ENCODE measurements at places on chromosomes 1 and 21.

- no peak for DNase-seq
These were observed 49.8 kb downstream of the SLC35D1 start for GRCh38 chr1:67004176-67004575.

- DNase-seq, result no peak
These were observed 19.9 kb upstream of the SAMD11 start for GRCh38 chr1:903721-904271.

DNA sequence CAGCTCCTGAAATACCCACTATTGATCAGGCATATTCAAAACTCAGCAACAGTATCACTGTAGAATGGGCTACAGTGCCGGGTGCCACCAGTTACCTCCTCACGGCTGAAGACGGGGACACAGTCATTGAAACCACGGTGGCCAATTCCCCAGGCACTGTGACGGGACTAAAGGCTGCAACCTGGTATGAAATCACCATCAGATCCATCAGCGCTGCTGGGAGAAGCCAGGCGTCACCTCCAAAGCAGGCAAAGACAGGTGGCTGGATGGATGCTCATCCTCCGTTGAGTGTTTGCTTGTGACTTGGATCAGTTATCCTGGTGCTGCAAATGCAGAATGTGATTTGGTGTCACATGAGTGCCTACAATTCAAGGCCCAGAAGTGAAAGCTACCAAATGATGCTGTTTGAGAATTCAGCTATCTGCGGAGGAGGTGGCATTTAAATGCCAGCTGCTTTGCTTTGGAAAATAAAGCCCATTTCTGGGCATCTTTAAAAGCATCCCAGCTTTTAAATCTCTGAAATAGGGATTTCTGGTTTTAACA is 5.1 kb downstream of the FNDC7 start:
- DNase-seq, result no peak

DNA sequence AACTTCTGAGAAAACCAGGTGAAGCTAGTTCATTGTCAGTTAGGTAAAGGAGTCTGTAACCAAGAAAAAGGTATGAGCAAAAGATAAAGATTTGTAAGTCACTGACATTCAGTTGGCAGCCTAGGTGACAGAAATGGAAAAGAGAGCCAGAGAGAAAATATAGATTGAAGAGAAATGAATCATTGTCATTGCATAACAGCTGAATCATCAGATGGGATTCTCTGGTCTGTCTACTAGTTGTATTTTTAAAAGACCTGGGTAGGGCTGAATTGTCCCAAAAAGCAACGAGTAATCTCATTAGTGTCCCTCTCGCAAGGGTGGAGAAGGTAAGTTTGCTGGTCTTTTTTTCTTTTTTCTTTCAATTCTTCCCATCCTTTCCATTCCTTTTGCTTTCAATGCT is 36.6 kb downstream of the PTGS2 start:
- DNase-seq, result no peak

- DNase-seq, result no peak
These were observed 101.1 kb upstream of the JUN start for GRCh38 chr1:58884706-58885661.

GRCh38 chr21:45788198-45788597 is 144.7 kb downstream of the PCBP3 start:
- DNase-seq, result no peak

DNA sequence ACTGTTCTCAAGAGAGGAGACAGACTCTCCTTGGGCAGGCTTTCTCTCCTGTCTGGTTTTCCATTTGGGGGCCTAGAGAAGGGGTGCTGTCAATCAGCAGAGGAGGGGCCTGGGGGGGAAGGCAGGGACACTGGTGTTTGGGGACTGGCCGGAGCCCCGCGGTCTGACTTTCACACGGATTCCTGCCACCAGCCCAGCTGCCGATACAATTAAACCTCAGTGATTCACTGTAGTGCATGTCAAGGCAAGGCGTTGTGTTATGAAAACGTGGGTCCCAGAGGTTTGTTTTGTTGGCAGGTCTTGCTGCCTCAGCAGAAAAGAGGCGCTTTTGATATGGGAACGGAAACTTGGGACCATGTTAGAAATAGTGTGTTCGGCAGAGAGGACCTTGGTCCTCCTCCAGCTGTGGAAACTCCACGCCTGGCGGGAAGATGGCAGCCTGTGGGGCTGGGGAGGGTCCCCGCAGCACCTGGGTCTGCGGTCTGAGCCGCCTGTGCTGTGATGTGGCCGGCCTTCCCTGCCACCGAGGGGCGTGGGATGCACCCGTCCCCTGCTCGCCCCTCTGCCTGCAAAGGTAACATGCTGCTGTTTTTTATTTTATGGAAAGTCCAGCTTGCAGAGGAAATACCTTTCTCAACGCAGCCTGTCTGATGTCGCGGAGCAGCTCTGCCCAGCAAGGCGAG is 47.6 kb downstream of the SPSB1 start:
- no peak for DNase-seq

GRCh38 chr1:214833178-214833756 is 230.3 kb downstream of the CENPF start:
- DNase-seq, result no peak

- no peak for DNase-seq
These were observed 136.8 kb downstream of the PRDM16 start for GRCh38 chr1:3205815-3206214.

DNA sequence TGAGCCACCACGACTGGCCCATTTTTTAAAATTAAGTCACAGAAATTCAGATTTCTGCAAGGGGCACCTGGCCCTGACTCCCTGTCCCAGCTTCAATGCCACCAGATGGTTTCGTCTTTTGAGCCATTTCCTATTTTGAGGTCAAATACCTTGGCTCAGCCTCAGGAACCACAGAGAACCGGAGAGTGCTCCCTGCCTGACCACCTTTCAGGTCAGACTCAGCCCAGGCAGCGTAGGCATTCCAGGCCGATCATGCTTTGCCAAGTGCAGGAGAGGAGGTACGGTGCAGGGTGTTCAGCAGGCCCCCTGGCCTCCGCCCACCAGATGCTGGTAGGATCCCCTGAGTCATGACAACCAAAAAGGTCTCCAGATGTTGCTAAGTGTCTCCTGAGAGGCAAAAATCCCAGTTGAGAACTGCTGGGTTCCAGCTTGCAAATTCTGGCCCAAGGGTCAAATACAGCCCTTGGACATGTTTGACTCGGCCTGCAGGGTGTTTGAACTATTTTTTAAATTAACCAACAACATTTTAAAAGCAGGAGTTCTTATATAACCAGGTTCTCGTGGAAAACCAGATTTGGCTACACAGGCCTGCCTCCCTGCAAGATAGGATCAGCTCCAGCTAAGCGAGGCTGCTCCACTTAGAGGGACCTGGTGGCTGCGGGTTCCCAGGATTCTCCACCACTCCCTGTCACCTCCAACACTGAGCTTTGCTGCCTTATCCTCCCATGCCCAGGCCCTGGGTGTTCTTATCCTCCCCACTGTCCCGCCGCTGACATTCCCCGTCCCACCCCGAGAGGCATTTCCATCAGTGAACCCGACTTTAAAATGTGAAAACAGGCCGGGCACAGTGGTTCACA is 61.9 kb upstream of the TARDBP start:
- no peak for DNase-seq

DNA sequence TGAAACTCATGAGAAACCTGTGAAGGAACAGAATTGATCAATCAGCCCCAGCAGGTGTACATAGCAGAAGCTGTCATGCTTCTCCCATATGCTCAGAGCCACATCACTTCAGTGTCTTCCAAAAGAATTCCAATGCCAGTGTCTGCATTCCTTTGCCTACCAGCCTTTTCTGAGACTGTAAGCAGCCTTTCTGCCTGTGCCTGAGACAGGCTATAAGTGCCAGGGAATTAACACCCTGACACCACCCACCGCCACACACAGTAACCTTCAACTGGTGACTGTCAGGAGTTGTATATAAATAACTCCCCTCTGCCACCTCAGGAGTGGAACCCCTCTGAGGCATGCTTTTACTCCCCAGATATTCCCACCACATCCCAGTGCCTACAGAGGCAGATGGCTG is 38.1 kb upstream of the SLAMF9 start:
- DNase-seq, result no peak
